ENCODE measurements at places on chromosomes 12 and 14. TPM values are rescaled to one million over a fixed set of nuclear protein-coding genes. Genes with fewer than 3 reads are reported as not detected.

Gene GTF2H3
- 53.0 TPM for total RNA-seq

Gene MYG1
- total RNA-seq = 49.8 TPM

Gene SYCP3
- total RNA-seq = not detected

DNA sequence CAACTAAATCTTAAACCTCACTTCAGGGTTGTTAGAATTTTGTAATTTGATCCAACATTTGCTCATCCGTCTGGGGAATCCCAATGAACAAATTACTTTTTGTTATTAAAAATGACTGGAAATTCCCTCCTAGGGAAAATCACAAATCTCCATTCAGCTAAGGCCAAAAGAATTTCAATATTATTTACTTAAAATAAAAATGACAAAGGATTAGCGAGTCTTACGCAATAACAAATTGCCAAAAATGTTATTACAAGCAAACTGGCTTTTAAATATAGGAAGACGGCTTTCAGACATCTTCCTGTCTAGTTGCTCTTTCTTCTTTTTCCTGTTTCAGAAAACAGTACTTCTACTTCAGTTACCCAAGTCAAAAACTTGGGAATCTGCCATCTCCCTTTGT lies 92.4 kb upstream of the TSPAN8 start:
- DNase-seq = no peak

GRCh38 chr12:77816196-77816595 lies 14.5 kb upstream of the NAV3 start:
- DNase-seq = no peak

DNA sequence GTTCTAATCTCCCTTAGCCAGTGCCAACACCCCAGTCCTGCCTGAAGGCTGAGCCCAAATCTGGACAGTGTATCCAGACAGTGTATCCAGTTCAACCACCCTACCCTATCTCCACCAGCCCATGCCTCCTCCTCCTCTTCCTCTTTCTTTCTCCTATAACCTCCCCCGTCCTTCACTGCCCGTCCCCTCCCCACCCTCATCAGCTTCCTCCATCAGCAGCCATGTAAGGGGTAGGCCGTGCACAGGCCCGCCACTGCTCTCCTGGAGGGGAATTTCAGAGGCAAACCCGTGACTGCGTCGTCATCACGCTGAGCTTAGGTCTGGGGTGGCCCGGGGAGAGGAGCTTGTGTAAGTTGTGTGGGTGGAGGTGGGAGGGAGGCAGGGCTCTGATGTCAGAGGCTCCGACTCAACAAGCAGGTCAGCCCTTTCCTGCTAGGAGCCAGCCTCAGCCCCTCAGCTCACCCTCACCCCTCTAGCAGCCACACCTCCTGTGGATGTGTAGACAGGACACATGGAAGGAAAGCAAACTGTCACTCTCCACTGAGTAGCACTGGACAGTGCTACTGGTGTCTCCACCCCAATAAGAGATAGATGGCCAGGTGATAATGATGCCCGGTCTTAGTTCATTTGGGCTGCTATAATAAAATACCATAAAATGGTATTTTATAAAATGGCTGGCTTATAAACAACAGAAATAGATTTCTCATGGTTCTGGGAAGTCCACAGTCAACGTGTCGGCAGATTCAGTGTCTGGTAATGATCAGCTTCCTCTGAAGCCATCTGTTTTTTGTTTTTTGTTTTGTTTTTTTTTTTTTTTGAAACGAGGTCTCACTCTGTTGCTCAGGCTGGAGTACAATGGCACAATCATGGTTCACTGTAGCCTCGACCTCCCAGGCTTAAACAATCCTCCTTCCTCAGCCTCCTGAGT lies 50.5 kb downstream of the IRF2BPL start:
- DNase-seq = peak; percentile 91

DNA sequence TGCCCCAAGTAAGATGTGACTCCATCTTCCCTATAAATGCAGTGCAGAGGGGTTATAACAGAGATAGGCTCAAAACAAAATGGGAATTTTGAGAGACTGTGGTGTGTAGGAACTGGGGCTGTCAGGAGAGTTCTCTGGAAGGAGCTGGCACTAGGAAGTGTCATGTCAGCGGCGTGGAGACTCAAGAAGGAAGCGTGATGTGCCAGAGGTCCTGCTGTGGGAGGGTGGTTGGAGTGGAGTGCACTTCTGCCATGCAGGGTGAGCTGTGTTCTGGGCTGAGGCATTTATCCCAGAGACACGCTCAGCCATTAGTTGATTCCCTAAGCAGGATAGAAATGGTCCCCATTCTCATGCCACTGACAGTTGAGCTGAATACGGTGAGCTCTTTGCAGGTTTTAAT lies 19.0 kb downstream of the GLT1D1 start:
- no peak for DNase-seq

GRCh38 chr14:25953532-25954139 lies 644.2 kb downstream of the NOVA1 start:
- DNase-seq = no peak

DNA sequence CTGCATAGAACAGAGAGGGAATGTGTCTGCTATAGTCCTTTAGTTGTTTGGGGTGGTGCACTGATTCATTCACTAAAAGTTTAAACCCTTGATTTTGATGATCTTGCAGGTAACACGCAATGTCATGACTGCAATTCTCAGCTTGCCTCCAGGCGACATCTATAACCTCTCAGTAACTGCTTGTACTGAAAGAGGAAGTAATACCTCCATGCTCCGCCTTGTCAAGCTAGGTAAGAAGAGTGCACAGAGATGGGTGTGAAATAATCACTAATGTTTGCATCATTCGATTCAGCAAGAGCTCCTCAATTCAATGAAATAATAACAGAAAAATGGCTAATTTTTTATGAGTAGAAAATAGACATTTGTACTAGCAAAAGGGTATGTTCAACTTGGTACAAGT lies 203.7 kb downstream of the PTPRO start:
- DNase-seq = no peak

DNA sequence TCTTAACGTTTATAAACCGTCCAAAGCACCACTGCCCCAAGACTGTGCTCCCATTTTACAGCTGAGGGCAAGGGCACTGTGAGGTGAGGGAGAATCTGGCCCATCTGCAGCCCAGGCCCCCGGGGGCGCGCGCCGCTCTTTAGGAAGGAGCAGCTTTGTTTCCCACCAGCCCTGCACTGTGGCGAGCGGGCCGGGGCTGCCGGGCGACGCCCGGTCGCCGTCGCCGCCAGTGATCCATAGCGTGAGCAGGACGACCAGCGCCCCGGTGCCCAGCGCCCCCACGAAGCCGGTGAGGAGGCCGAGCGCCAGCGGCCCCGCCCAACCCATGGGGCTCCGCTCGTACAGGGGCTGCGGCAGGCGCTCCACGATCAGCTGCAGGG lies 34.6 kb downstream of the FIGNL2 start:
- DNase-seq = no peak

DNA sequence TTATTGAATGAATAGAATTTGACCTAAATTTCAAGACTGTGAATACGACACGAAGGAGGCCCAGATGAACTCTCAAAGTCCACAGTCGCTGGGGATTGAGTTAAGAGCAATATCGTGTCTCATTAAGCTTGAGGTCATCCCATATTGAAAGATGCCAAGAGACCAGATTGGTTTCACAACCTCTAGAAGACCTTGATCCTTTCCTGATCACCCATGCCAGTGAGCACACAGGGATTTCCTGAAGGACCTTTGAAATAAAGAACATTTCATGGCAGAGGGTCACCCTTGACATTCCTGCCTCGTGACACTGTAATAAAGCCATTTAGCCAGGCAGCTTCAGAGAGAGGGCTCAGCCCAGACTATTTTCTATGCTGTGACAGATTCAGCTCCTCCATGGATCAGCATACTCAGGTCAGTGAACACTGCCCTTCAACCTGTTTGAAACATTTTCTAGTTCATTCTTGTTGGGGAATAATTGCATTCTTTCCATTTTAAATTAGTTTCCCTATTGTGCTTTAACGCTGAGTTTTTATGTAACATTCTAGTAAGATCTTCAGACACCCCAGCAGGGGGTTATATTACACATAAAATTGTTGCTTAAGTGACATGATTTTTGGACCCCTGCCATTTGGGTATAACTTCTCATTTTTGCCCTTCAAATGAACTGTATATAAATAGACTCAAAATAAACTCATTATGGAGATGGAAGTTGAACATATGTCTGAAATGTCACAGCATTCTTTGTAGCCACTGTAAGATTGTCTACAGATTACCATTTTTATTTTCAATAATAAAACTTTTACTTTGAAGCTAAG lies 213.2 kb downstream of the C12orf50 start:
- DNase-seq = peak; percentile 43

- DNase-seq = no peak
Measured at GRCh38 chr12:7012024-7012607, 6.2 kb downstream of the LPCAT3 start.

DNA sequence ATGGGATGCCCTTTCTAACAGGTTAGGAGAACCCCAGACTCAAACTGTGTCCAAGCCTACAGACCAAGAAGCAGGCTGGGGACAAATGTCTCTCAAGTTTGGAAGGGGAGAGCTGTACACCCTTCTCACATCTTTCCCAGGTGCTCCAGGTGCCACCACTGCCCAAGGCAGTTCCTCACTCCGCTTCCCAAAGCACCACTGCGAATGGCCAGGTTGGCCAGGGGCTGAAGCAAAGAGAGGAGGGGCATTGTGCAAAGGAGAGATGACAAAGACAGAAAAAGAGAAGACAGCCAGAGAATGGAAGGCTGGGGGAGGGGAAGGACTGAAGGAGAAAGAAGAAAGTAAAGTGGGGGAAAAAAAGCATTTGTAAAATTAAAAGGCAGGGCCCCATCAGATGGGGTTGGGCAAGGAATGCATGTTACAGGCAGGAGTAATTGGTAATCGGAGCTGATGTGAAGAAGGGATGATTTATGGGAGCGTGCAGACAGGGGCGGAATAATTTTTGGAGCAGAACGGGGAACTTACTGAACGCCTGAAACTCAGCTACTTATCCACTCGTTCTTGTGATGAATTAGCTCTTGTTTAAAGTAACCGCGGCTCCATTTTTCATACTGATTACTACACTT lies 165.8 kb downstream of the ESRRB start:
- DNase-seq = no peak

- DNase-seq = no peak
Measured at GRCh38 chr14:104280085-104280901, 141.9 kb downstream of the KIF26A start.

DNA sequence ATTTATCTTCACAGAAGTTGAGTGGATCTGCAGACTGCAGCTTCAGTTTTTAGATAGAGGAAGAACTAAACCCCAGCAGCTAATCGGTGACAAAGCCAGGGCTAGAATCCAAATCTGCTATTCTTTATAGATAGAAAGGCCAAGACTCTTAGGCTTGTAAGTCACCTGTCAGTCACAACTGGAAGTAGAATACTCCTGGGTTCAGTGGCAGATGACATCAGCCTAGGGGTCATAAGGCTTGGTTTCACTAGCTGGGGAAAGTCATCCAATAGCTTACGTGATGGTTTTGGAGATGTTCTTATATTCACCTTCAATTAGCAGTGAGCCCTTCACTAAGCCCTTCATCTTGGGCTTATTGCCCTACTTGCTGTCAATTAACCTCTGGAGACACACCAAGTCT lies 93.4 kb downstream of the APAF1 start:
- DNase-seq = no peak

DNA sequence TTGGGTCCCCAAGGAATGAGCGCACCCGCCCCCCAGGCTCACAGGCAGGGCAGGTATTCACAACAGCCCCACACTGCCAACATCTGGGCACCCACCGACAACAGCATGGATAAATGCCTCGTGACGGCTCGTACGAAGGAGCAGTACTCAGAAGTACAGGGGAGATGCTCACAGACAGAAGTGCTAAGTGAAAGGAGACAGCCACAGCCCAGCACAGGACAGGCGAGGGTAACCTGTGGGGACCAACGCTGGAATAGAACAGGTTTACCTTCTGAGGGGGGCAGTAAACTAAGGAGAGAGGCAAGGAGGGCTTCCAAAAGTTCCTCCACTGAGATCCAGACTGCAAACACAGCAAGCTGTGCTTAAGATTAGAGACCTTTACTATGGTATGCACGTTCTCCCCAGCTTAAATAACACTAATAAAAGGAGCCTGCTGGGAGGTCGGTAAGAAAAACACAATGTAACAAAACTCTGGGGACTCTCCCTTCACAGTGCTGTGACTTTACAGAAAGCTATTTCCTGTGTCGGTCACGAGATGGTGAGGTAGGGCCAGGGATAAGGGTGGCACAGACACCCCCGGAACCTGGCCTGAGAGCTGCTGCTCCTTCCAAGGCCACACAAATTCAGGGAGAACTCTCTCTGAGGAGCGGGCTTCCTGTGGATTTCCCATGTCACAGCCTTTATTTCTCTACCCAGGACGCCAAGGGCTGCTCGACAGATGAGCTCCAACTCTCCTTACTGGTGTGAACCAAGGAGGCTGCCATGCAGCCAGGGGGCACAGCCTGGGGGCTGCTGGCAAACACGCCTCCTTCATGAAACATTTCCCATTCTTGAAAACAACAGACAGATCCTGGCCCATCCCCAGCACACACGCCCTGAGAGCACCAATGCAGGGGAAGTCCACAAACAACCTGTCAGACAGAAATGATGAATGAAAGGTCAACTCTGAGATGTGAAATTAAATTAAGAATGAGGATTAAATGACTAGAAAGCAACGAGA lies 26.3 kb downstream of the SLC15A4 start:
- peak; percentile 63 for DNase-seq

DNA sequence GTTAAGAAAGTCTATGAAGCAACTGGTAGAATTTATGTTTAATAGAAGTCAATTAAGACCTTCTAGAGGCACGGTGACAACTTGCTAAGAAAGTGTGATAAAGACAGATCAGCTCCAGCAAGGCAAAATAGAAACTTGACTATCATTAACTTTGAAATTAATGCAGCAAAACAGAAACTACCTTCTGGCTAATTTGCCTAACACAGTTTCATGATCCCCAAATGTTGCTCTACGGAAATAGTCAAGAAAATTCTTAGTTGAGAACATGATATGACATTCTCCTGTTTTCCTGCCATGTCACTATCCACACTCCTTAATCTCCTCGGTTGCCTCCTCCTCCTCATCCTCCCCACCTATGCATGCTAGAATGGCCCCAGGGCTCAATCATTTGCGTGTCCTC lies 4.2 kb downstream of the DENND5B start:
- no peak for DNase-seq

Measured in IMR-90 (cell line).